NCI-H1930 (cell line): ENCODE measurements at places on chromosomes 16 and 17.

DNA sequence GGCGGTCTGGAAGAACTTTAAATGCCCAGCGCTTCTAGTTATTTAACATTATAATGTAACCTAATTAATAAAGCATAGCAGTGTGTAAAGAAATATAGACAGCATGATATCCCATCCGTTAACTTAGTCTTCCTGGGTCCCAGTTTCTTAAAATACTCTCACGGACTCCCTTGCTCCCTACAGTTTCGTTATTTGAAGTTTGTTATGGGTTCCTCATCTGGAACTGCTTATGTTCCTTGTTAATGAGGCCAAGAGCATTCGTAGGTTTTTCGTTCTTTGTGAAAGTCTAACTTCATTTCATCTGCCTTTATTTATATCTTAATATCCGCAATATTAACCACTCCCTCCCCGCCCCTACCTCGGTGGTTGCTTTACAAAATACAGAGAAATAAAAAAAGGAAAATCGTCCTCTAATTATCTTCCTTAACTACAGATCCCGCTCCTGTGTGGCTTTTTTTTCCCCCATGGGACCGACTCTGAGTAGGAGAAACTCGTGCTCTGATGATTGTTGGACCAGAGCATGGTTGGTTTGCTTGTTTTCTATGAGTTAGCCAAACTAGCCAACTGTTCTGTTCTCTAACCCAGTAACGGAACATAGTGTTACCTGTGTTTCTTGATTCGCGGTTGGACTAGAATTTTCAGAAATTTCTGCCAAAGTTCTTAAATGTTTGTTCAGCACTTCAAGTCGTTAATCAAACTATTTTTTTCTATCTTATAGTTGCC is 863 bp downstream of the ADPRM start:
- DNase-seq, result no peak

DNA sequence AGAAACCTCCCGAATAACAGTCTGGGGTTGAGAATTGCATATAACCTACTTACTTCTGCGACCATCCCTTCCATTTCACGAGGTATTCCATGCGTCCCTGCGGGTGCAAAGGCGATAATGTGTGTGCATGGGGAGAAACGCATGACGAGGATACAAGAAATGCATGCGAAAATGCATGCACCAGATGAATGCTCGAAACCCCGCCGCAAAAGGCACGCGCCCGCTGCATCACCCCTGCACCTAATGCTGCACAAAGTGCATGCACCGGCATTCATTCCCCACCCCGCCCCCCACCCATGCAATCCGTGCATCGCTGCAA is 474 bp downstream of the CBX8 start:
- no peak for DNase-seq

- no peak for DNase-seq
These were observed 407.8 kb upstream of the C16orf82 start for GRCh38 chr16:26658915-26659314.

DNA sequence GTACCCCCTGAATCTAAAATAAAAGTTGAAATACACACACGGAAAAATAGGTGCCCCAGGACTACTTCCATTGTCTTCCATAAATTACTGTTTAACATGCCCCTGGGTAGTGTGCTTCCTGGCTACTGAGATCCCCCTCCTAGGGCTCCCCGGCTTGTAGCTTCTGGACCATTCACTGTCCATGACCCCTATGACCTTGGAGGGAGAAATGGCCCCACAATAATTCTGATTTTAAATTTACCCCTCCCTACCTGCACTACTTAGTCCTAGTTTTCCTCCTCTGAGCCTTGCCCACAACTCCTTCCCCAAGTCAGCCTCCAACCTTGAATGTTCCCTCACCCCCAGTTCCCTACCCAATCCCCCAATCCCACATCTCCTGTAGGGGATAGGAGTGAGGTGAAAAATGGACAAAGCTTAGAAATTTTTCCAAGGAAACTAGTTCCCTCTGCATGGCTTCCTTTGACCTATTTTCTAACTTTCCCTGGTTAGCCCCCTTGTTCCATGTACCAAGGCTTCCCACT is 9.5 kb upstream of the MSL1 start:
- no peak for DNase-seq

DNA sequence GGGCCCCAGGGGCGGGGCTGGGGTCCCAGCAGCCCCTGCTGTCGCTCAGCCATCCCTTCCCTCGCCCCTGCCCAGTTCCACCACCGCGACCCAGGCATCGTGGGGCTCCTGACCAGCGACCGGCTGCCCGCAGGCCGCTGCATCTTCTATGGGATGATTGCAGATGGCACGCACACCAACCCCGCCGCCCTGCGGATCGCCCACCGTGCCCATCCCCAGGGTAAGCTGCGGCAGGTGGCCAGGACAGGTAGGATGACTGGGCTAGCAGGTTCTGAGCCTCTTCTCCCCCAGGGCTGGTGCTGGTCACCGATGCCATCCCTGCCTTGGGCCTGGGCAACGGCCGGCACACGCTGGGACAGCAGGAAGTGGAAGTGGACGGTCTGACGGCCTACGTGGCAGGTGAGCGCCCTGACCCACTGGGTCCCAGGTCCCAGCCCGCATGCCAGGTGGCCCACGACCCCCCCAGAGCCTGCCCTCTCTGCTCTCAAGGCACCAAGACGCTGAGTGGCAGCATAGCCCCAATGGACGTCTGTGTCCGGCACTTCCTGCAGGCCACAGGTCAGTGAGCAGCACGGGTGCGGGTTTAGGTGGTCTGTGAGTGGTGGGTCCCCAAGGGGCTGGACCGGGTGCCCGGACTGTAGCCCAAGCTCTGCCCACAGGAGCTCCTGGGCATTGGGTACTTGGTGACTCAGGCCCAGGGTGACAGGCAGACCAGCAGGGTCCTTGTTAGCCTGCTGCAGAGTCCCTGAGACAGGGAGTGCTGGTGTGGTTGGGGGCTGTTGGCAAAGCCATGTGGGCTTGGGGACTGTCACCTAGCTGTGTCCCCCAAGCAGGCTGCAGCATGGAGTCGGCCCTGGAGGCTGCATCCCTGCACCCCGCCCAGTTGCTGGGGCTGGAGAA is 2.8 kb downstream of the CEMP1 start:
- DNase-seq, result no peak

GRCh38 chr17:65593855-65594845 is 32.7 kb upstream of the AXIN2 start:
- DNase-seq, result no peak

- no peak for DNase-seq
These were observed 533.2 kb upstream of the CDH5 start for GRCh38 chr16:65833171-65833871.

DNA sequence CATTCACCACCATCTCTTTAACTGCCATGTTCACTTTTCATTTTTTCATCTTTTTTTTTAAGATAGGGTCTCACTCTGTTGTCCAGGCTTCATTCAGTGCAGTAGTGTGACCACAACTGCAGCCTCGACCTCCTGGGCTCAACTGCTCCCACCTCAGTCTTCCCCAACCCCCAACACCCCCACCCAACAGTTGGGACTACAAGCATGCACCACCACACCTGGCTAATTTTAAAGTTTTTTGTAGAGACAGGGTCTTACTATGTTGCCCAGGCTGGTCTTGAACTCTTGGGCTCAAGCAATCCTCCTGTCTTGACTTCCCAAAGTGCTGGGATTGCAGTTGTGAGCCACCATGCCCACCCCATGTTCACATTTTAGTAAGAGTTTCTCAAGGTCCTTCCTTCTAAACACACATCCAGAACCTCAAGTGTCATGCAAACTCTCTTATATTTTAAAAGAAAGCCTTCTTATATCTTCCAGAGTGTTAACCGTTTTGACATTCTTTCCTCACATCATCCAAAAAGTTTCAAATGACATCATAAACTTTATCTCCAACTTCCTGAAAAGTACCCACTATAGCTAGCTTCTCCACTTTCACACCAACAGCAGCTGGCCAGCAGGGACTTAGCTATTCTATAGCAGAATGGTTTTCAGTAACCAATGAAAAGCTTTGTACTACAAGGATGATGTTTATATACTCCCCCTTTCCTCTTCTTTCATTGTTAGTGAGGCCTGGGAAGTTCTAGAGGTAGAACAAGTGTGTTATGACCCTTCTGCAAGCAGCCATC is 49.3 kb downstream of the TRAF4 start:
- DNase-seq, result no peak

GRCh38 chr16:67433131-67433719 is 2.3 kb downstream of the HSD11B2 start:
- no peak for DNase-seq

DNA sequence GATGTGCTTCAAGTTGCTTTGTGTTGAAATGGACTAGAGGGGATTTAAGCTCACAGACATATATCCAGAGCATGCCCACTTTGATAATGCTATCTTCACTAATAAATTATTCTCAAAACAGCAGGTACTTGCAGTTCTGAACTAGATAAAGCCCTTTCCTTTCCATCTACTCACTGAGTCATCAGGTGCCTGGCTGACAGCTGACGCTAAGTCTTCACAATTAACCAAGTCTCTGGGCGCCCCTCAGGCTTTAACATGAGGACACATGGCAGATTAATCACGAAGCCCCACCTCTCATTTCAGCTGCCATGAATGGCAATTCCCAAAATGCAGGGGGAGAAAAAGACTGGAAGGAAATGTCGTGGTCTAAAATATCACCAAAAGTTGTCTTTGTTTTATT is 29.5 kb upstream of the CRISPLD2 start:
- DNase-seq, result no peak

- no peak for DNase-seq
These were observed 59.9 kb upstream of the ATF7IP2 start for GRCh38 chr16:10325783-10326543.
